Activated naive CD4-positive, alpha-beta T cell treated with anti-CD3 and anti-CD28 coated beads, Interleukin-2, amount 50 U/mL, for 72 hours (primary cell): ENCODE measurements at places on chromosomes 5 and 9.

DNA sequence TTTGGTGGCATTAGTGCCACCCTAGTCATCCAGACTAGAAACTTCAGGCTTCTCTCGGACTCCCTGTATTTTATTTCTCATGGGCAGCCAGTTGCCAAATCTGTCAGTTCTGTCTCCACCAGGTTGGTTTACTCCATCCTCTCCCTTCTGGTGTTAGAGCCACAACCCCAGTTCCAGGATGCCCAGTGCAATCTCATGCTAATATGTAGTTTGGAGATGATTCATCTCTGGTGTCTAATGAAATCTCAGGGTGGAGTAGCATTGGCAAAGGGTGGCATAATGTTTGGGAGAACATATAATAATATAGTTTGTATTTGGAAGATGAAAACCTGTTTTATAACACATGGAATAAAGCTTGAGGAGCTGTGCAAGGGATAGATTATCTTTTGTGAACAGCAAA lies 30.2 kb downstream of the SLC46A2 start:
- no peak for DNase-seq

GRCh38 chr5:120122703-120123102 lies 341.4 kb upstream of the PRR16 start:
- no peak for DNase-seq

- no peak for DNase-seq
Measured at GRCh38 chr5:179497636-179498340, 52.6 kb upstream of the RUFY1 start.

GRCh38 chr5:79697222-79698170 lies 7.9 kb downstream of the CMYA5 start:
- no peak for DNase-seq

- DNase-seq, result no peak
Measured at GRCh38 chr9:34963552-34963951, 5.5 kb downstream of the PHF24 start.

- DNase-seq, result no peak
Measured at GRCh38 chr5:38673671-38674071, 117.2 kb upstream of the LIFR start.

DNA sequence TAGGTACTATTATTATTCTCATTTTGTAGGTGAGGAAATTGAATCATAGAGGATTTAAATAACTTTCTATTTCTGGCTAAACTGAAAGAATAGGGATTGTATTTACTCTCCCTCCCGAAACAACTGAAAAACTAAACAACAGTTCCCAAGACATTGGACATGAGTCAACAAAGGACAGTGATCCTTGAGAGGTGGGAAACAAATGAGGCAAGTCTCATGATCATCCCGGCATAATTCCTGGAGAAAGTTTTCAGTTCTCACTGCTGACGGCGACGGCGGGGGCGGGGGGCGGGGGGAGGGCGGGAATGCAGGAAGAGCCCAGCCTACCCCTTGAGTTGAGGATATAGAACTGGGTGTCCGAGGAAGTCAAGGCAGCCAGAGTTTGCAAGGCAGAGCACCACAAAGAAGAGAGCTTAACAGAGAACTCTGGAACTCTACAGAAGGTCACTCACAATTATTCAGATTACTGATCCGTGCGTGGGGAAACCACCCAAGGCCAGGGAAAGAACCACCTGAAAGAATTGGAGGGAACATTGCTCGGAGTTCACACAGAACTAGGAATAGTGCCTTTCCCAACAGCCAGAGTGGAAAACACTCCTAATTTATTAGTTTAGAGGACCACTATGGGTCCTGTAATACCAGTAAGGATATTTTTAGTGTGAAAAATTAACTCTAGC lies 27.4 kb upstream of the WHRN start:
- no peak for DNase-seq

DNA sequence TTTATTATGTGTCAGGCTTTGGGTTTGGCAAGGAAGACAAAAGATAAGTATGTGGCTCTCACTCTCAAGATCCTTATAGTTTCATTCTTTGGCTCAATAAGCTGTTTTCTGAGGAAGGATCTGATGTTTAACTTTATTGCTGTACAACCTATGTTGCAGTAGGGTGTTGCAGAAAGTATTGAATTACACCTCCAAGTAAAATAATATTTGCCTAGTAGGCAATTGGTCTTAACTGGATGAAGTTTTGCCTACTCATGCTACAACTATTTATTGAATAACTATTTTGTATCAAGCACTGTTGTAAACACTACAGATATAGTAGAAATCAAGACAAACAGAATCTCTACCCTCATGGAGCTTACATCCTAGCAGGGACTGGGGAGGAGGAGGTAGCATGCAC lies 169.7 kb downstream of the TAF11L14 start:
- no peak for DNase-seq
